ENCODE measurements at places on chromosomes 1 and 21.

GRCh38 chr1:9201401-9202239, 33.0 kb upstream of the H6PD start:
- no peak for DNase-seq

GRCh38 chr1:45924736-45925135, 121.3 kb downstream of the MAST2 start:
- DNase-seq, result no peak

GRCh38 chr1:203441766-203442165, 33.8 kb upstream of the PRELP start:
- no peak for DNase-seq

DNA sequence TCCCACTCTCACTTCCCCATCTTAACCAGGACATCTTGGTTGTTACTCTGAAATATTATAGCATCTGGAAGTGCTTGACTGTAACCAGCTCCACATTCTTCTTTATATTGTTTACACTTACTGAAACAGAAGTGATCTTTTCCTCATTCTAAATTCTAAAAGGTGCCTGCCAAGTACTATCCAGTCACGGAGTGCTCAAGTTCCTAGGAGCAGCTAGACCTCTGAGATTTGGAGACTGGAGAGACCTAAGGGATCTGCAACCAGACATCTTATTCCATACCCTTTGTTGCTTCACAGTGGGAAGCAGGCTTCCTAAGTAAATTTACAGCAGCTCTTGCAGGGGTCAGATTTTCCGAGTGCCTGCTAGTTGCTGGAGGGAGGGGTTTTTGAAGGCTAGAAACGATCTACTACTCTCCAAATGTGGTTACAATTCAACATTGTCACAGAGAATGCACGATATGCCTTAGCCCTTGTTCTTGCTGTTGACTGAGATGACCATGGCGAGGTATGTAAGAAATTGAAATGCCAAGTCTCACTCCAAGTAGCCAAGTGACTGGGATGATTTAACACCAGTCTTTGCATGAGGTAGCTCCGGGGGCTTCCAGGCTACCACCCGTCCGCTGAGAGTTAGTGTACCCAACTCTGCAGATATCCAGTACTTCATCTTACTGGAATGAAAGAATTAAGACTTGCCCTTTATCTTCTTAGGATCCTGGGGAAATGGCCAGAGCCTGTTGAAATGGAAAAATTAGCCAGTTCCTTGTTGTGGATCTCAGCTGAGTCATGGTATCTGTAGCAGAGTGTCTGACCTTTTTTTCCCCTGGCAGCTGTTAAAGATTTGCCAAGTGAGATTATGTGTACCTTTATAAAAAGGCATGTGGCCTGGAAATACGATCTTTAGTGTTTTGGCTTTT, 150.8 kb downstream of the MAST2 start:
- no peak for DNase-seq

DNA sequence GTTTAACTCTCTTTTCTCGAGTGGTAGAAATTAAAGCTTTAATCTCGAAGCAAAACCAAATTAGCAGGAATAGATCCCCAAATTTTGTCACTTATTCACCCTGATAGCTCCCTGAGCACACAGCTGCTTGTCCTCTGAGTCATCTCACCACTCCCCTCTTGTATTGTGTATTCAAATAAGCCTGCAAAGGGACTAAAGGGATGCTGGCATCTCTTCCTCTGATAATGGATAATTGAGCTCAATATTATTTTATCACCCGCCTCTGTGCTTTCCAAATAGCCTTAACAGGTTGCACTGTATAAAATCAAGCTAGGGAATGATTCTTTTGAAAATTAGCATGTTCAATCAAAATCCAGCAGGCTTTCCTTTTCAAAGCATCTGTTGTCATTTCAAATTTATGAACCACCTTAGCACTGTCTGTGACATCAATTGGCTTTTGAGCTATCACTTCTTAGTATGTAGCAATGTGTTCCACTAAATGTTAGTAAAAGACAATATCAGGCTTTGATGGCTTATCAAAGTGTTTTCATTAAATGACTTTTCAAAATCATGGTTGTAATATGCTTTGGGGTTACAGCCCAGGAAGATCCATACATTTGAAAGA, 561.6 kb downstream of the PLA2G4A start:
- DNase-seq, result no peak

- DNase-seq, result no peak
Measured at GRCh38 chr1:55747408-55747841, 532.3 kb upstream of the USP24 start.

GRCh38 chr1:11893907-11894251, 32.3 kb downstream of the KIAA2013 start:
- DNase-seq, result peak; percentile 53

DNA sequence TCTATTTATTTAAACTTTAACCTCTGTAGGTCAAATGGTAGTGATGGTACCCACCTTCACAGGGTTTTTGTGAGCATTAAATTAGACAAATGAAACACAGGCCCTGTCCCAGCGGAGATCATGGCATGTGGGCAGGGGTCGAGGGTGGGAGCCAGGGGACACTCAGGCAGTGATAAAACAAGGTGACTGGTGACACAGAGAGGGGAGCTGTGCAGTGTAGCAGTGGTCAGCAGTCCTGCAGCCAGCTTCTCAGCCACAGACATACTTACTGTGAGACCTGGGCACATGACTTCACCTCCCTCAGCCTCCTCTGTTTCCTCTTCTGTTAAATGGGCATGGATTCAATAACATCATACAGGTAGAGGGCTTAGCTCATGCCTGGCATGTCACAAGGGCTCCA, 44.9 kb downstream of the SRRM1 start:
- no peak for DNase-seq

- DNase-seq, result no peak
Measured at GRCh38 chr21:41866274-41866809, 12.8 kb downstream of the PRDM15 start.

DNA sequence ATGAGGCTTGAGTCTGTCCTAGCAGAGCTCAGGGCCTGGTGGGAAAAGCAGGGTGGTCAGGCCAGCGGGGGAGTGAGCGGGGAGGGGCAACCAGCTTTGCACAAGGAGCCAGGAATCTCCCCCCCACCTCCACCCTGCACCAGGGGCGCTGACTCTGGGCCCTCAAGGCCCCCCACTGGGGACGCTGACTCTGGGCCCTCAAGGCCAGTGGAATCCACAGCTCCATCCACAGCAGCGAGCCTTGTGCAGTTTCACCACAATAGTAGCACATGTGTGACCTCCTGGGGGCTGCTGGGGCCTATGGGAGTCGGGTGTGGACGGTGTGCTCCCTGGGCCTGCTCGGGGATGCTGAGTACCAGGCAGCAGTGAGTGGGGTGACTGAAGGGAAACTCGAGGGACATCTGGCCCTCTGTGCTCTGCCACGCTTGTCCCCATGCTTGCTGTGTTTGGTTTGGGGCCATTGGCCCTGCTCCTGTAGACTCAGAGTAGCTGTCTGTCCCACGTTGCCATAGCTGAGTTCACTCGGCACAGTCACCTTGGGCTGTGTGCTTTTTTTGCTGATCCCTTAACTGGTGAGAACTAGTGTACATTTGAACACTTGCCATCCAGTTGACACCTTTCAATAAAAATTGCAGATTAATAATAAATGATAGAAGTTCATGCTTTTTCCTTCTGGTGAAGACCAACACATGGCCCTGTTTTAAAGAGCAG, 89.2 kb downstream of the ADARB1 start:
- DNase-seq, result no peak

DNA sequence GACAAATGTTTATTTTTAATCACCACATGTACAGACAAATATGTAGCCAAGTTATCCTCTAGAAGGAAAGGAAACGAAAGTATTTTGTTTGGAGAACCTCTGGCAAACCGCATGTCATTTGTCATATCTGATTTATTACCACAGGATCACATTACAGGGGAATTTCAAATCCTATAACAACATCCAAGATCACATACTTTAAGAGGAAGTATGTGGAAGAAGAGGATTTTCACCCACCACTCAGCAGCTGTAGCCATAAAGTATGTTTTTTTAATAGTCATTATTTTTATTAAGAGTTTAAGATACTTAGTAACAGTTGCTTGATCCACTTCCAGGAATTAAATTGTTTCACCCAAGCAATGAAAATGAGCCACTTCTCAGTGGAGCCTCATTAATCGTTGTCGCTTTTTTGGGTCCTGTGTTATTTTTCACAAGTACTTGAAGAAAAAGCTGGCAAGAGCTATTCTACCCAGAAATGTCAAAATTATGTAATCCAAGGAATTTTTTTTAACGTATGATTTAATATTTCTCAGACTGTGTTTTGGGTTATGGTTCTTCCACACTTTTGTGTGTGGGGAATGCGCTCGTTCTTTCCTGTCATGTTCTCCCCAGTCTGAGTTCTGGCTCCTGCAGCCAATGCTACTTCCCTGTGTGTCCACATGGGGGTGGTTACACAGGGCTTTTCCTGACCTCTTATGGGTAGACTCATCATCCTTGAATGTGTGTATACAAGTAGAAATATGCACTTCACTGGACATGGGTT, 6.9 kb downstream of the SERTAD4 start:
- no peak for DNase-seq

DNA sequence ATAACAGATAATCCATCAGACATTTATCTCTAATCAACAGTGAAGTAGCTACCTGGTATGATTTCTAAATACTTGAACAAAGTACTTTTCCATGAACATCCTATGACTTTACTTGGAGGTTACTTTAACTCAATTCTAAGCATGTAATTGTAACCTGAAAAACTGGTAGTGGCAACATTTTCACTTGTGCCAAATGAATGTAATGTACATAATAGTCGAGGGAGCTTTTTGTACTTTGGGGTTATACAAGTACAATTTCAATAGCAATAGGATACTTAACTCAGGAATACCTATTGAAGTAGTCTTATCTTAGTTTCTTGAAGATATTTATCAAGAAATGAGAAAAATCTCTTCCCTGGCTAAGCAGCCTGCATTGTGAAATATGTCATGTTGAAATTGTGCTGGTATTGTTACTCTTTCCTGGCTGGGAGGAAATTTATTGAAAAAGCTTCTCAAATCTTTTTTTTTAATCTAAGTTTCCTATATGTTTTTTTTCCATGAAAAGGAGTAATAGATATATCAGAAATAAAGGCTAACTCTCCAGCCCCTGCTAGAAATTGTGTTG, 33.7 kb upstream of the CACYBP start:
- no peak for DNase-seq

- DNase-seq, result no peak
Measured at GRCh38 chr1:39866767-39867166, 16.5 kb downstream of the TRIT1 start.

GRCh38 chr1:67838180-67838910, 5.1 kb upstream of the GNG12 start:
- DNase-seq, result no peak

All from activated CD4-positive, alpha-beta T cell treated with anti-CD3 and anti-CD28 coated beads for 24 hours (primary cell).